ENCODE measurements at places on chromosomes 1 and 21. TPM values are rescaled to one million over a fixed set of nuclear protein-coding genes. Genes with fewer than 3 reads are reported as not detected.

KCNT2 gene
- 0.69 TPM for total RNA-seq

PROK1 gene
- total RNA-seq, result not detected

LCE1A gene
- total RNA-seq, result not detected

DNA sequence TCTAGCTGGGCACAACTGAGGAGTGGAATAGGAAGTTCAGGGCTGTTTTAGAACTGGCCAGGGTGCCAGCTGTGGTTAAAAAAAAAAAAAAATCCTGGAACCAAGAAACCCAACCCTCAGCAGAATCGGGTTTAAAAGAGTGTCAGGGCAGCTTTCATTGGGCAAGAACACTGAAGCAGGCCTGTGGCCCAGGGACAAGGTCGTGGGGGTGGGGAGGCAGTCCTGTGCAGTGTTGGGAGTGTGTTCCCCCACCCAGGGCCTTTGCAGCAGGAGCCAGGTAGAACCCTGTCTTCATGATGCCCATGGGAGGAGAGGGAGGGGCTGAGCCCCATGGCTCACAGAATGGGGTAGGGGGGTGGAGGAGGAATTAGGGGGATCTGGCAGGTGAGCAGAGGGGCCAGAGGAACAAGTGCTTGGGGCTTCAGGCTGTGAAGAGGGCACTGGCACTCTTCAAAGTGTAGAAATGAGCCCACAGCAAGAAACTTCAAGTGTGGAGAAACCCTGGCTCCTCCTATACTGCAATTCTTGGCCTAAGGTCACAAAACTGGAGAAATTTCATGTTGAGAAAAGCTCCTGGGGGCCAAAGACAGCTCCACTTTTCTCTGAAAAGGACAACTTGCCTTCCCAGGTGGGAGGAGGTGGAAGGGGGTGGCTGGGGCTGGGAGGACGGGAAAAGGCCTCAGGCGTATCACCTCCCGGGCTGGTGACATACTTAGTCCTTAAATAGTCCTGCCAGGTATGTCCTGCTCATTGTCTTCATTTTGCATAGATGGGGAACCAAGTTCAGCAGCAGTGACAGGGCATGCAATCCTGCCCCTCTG, 39.3 kb downstream of the KIAA1614 start:
- no peak for DNase-seq

DNA sequence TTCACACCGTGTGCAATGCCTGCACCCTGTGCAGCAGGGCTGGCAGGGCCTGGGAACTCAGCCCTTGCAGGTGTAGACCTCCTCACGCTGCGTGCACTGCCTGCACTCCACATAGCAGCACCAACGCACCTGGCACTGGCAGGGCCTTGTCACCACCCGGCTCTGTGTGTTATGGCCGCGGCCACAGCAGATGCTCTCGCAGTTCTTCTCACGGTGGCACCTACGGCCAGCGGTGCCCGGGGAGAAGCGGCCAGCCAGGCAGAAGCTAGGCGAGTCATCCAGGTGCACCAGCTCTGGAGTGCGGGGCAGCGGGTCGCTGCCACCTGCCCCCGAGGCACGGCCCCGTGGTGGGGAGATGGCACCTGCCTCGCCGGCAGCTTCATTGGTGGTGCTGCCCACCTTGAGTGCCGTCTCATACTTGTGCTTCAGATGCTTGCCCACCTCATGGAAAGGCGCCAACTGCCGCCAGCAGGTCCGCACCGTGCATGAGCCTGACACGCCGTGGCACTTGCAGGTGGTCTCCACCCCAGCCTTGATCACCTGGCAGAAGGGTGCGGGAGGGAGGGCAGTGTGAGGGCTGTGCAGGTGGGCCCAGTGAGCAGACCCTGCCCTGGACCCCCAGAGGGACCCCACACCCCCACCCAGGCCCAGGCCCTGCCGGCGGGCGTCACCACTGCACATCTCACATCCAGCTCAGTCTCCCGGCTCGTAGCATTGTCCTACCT, 26.1 kb downstream of the WNT9A start:
- no peak for DNase-seq

DNA sequence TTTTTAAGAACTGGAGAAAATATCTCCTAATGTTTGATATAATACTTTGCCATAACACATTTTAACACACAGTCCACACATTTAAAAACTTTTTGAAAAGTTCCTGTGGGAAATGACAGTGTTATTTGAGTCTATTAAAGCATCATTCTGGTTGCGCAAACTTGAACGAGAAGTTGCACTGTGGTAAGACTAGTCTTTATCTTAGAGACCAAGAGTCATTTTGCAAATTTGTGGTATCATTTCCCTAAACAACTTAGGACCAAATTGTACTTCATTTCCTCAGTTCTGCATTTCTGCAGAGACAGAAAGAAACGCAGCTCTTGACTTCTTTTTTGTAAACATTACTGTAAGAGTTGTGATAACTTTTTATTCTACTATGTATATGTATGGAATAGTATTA, at the start of gene RGS18:
RGS18 (plus strand) TSS at position 282 of the 400 bp plus-strand sequence. CDS start 176 bp downstream, outside the sequence.
- no peak for DNase-seq

Measured in PC-3 (cell line).